ENCODE measurements at places on chromosomes 3 and 15. TPM values are rescaled to one million over a fixed set of nuclear protein-coding genes. Genes with fewer than 3 reads are reported as not detected.

The IQCF5 gene
- not detected for polyA plus RNA-seq

The EHD4 gene
- polyA plus RNA-seq, result 17.2 TPM

The GOLGA6B gene
- not detected for polyA plus RNA-seq

The FBXL22 gene
- 2.0 TPM for polyA plus RNA-seq

The CASR gene
- polyA plus RNA-seq, result 29.2 TPM

The BFSP2 gene
- 0.22 TPM for polyA plus RNA-seq

The UACA gene
- polyA plus RNA-seq, result 102 TPM

All from left renal cortex interstitium (tissue), 4 donors.